NCI-H1092 (cell line): ENCODE measurements at places on chromosomes 12 and 14.

DNA sequence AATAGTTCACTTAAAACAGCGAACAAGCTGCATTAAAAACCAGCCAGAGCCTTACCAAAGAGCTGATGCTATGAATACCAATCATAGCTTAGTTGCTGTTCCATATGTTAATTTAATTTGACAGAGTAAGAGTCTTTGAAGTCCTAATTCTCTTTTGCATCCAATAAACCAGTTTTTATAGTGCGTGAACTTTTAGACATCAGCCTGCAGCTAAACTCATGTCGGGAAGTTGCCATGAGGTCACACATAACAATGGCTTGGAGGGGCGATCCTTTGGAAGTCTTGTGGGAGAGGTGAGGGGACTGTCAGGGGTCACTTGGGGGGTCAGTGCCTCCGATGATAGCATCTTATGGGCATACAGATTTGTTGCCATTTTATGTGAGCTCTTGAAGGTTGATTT lies 81.7 kb downstream of the HMGA2 start:
- no peak for DNase-seq

DNA sequence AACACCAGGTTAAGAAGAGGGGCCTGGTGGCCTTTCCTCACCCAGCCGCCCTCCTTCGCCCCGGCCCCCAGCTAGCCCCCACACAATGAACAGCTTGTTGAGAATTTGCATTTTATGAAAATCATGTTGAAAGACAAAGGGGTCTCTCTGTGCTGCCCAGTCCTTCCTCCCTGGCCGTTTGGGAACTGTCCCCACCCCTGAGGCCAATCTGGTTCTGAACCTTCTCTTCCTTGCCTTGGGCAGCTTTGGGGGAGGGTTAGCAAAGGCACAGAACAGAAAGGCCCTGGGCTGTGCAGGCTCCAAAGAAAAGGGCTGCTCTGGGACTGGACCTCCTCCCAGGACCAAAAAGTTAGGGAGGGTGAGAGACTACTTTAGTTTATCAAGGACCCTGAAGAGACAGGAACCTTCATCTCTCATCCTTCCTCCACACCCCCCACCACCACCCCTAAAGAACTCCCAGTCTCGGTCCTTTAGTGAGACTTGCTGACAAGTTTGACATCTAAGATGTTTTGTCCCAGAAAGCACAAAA lies 1.3 kb downstream of the TAMALIN start:
- DNase-seq, result no peak

DNA sequence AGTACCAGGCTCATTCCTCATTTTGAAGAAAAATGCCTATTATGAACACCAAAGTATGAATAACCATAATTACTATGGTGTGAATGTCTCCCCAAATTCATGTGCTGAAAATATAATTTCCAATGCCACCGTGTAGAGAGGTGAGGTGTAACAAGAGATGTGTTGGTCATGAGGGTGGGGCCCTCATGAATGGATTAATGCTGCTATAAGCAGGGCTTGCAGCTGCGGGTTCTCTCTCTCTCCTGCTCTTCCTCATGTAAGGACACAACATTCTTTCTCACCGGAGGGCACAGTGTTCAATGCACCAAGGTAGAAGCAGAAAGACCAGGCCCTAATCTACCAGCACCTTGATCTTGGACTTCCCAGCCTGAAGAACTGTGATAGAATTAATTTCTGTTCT lies 70.0 kb downstream of the TMTC1 start:
- no peak for DNase-seq

DNA sequence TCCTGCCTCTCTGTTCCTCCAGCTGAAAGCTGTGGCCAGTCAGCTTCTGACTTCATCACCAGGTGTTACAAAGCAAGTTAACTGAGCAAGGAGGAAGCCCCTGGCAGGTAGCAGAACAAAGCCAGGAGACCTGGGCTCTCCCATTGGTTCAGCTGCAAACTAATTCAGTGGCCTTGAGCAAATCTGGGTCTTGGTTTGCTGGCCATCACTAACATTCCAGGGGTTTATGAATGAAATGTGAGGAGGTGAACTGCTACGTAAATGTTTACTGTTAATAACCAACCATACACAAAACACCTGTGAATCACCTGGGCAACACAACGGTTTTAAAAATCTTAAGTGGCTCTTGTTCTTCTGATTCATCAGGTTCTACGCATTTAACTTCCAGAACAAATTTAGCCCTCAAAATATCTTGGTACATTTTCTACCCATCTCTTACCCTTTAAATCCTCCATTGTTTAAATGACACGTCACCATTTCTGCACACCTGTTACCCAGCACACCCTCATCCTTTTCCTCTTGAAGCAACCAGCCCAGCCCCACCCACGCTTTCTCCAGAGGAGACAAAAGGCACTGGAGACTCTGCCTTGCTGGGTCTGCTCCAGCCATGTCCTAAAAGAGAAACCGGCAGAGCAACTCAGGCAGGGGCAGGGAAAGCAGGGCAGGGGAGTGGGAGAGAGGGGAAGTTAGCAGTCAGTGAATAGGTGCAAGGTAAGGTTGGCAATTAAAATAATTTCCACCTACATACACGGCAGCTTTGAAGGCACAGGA lies 49.3 kb upstream of the TSPAN11 start:
- no peak for DNase-seq
